Fibroblast of villous mesenchyme (primary cell): ENCODE measurements at places on chromosomes 12 and 14. TPM values are rescaled to one million over a fixed set of nuclear protein-coding genes. Genes with fewer than 3 reads are reported as not detected.
A peak's percentile ranks its signal among the peaks of the same experiment; 100 is the strongest.

DNA sequence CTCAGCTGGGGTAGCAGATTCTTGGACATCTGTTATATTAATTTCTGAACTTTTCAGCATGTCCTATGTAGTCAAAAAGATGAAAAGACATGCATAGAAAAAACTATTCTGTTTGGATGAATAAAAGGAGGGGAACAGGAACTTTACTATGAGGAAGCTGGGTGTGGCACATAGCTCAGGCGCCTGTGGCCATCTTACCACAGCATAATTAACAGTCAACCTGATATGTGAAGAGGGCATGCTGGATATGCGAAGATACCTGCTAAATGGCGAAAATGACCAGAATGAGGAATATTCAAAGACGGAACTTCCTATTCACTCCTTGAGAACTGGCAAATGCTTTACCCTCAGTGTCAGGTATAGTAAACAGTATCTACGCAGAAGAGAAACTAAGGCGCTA lies 18.4 kb downstream of the SETD3 start:
- DNase-seq: no peak

- no peak for DNase-seq
Observed at GRCh38 chr12:125187780-125188741, 122.8 kb downstream of the AACS start.

GRCh38 chr14:63877550-63877939 lies 24.7 kb downstream of the SYNE2 start:
- DNase-seq: peak; percentile 36

DNA sequence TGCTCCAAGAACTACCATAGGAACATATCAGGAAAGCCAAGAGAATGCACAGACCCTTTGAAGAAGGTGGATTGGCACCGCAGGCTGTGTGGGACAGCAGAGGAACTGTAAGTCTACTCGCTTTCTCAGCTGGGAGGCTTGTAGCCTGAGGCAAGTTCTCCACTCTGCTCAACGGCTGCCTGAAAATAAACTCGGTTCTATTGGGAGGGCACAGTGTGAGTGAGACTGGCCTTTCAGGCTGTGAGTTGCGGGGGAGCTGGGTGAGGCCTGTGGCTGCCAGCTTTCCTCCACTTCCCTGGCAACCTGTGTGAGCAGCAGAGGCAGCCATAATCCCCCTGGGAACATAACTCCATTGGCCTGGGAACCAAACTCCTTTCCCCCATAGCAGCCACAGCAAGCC lies 132.1 kb downstream of the ANKS1B start:
- DNase-seq: no peak

DNA sequence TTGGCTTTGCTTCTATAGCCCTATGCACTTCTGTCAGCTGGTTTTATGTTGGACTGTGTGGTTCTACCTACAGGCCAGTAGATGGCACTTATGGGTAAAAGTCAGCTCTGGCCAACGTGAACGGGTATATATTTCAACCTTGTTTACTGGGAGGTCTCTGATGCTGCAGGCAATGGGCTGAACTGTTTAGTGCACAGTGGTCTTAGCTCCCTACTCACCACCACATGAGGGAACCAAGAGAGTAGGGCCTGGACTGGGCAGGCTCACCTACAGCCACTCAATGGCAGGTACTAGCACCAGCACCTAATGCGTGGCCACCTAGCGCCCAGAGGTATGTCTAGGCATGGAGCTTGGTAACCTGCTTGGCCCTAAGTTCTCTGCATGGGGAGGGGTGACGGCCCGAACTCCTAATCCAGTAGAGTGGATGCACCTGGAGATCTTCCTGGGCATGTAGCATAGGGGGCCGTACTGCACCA lies 481.8 kb downstream of the TMEM117 start:
- peak; percentile 15 for DNase-seq

DNA sequence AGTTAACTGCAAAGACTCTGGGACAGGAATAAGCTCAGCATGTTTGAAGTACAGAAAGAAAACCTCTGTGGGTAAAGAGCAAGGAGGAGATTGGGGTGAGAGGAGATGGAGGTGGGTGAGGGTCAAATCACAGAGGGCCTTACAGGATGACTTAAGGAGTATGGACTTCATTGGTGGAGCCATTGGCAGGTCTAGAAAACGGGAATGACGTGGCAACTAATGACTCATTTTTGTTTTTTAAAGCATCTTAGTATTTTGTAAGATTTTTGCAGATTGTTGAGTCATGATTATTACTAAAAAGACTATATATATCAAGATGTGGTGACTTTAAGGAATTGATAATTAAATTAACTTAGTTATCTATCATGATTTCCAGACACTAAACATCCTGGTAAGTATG lies 18.5 kb downstream of the UTP20 start:
- DNase-seq: peak; percentile 56

GRCh38 chr12:31867292-31867691 lies 91.9 kb upstream of the RESF1 start:
- DNase-seq: no peak

DNA sequence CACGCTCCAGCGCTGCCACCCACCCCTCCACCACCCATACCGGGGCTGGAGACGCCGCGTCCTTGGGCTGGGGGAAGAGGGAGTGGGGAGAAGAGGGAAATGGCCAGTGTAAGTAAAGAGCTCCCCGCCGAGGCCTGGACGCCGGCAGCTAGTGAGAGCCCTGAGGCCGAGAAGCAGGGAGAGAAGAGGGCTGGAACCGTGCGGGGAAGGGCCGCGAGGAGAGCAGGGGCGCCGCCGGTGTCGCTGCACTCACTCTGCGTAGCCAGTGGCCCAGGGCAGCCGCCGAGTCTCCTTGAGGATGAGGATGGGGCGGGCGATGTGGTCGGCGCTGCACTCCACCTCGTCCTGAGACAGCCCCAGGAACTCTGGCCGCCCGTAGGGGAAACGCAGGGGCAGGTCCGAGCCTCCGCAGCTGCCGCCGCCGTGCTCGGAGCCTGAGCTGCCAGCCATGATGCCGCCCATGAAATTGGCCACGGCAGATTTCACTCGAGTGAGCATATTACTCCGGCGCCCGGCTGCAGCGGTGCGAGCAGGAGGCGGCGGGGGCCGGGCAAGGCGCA lies 631 bp downstream of the PPM1H start:
- DNase-seq: peak; percentile 8

- DNase-seq: peak; percentile 34
Observed at GRCh38 chr14:104967386-104968152, 10.6 kb downstream of the AHNAK2 start.

DNA sequence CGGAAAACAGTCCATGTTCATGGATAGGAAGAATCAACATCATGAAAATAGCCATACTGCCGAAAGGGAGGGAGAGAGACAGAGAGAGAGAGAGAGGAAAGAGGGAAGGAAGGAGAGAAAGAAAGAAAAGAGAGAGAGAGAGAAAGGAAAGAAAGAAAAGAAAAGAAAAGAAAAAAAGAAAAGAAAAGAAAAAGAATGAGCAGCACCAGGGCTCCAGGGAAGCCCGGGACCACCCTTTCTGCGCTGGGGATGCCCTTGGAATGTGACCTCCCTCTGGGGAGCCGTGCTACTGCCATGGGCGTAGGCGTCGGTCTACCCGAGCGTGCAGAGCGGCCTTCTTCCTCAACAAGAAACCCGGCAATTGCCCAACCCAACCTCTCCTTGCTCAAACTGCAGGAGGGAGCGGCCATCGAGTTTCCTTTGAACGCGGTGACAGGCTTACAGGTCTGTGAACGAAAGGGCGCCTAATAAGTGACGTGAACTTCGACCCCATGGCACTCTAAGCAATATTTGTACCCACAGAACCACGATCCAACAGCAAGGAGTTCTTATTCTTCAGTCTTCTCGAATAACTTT lies 16.9 kb downstream of the OR6S1 start:
- peak; percentile 56 for DNase-seq

GRCh38 chr12:88371416-88372183 lies 208.7 kb downstream of the KITLG start:
- peak; percentile 76 for DNase-seq

- no peak for DNase-seq
Observed at GRCh38 chr12:19979584-19979983, 388.8 kb upstream of the PDE3A start.

- no peak for DNase-seq
Observed at GRCh38 chr12:23891115-23891514, 58.4 kb downstream of the SOX5 start.

DNA sequence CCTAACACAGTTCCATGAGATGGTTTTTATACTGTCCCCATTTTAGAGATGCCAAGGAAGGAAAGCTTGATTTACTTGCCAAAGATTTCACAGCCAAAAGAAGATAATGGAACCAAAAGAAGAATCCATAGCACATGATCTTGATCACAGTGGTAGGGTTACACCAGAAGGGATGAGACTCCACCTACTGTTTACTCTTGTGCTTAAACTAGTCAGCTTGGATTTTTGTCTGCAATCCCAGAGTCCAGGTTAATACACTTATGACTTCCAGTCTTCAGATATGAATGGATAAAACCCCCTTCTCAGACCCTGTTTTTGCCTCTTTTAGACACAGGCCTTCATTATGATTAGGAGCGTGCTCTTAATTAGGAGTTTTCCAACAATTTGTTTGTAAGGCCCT lies 454.2 kb downstream of the AEBP2 start:
- peak; percentile 69 for DNase-seq

Gene SIX6
- not detected in 2 replicates for total RNA-seq

Gene SPIC
- total RNA-seq: not detected in 2 replicates

Gene KRT71
- total RNA-seq: not detected in 2 replicates

Gene DACT1
- 6.9 and 35.8 TPM in 2 replicates for total RNA-seq

Gene TOGARAM1
- 15.1 and 22.5 TPM in 2 replicates for total RNA-seq

Gene GUCY2C
- not detected in 2 replicates for total RNA-seq

Gene VEZT
- total RNA-seq: 73.4 and 84.6 TPM in 2 replicates
